ENCODE measurements at places on chromosomes 1 and 21.

GRCh38 chr1:52937433-52938182 lies 10.5 kb downstream of the SCP2 start:
- no peak for DNase-seq

DNA sequence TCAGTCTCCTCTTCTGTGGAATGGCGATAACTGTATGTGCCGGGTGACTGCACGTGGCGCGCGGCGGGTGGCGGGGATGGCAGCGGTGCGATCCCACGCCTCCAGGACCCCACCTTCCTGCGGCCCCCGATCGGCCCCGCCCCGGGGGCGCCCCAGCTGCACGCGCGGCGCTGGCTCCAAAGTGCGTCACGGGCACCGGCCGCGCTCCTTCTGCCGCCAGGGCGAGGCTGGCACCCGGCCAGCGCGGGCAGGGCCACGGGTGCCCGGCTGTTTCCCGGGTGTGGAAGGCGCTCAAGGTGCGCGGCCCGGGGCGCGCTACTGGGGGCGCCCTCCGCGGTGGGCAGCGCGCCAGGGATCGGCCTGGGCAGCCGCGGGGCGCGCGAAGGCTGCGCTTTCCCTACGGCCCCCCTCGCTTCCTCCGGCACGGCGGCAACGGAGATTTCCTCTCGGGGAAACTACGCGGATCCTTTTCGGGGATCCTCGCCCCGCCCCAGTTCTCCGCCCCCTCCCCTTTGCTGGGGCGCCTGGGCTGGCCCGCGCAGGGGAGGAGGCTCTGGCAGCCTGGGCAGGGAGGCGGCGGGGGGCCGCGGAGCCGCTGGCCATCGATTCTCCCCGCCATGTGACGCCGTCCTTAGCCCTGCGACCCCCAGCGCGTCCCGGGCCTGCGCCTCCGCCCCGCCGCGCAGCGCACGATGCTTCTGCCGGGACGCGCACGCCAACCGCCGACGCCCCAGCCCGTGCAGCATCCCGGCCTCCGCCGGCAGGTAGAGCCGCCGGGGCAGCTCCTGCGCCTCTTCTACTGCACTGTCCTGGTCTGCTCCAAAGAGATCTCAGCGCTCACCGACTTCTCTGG lies at the start of gene EVA1C:
EVA1C (plus strand) TSS at position 545 of the 853 bp plus-strand sequence; CDS start at position 693, 148 bp downstream.
- peak; percentile 51 for DNase-seq

DNA sequence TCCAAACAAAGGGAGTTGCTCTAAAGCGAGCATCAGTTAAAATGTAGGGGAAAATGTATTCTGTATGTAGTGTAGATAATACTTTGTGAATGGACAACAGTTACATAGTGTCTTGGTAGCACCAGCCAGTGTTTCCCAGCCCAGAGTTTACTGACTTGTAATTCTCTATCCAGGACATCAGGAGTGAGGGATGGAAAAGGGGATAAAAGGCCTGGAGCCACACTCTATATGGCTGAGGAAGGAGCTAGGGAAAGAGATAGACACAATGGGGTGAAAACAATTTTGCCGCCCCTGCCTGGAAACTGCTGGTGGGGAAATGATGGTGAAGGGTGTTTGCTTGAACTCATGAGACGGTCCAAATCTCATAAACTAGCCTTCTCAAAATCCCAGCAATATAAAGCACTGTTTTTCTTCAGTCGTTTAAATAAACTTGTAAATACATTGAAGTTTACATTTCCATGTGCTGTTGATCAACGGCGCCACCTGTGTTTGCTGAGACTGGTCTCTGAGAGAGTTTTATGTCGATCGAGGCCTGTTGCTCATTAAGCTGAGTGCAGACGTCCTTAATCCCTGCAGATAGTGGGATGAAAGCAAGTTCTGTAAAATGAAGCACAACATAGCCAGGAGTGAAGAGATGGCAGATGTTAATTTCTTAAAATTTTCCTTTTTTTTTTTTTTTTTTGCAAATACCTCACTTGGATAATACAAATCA lies 27.9 kb upstream of the AGO1 start:
- no peak for DNase-seq

DNA sequence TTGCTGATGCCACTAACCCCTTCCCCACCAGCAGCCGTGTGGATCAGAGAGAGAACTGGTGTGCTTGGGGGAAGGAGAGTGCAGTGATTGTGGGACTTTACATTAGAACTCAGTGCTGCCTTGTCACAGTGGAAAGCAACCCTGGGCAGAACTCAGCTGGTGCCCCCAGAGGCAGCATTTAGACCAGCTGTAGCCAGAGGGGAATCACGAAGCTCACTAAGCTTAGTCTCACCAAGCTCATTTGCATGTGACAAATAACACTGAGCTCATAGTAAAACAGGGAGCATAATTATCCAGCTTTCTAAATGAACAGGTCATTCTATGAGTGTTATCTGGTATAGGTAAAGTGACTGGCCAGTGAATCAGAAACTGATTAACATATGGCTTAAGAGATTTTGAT lies 9.8 kb upstream of the SMAP2 start:
- DNase-seq = no peak

GRCh38 chr21:40546647-40547046 lies 300.3 kb downstream of the DSCAM start:
- no peak for DNase-seq

GRCh38 chr1:224113545-224113917 lies 380 bp upstream of the FBXO28 start:
- no peak for DNase-seq

- no peak for DNase-seq
Measured at GRCh38 chr1:150995896-150996295, 10.8 kb downstream of the MINDY1 start.

GRCh38 chr1:34863501-34863900 lies 4.0 kb upstream of the SMIM12 start:
- DNase-seq = no peak

GRCh38 chr1:11462224-11462923 lies 16.6 kb upstream of the DISP3 start:
- DNase-seq = no peak

DNA sequence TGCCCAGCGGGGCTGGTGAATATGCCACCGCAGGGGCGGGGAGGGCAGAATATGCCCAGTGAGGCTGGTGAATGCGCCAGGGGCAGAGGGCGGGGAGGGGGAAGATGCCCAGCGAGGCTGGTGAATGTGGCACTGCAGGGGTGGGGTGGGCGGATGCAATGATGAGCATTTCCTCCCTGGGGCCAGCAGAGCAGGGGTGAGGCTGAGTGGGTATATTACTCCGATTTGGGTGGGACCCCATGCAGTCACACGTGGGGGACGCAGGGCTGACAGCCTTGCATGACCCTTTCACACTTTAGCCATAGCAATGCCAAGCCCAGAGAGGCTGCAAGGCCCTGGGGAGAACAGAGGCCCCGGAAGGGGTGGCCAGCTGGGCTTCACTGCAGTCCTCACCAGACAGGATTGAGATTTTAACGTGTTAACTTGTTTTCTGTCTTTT lies 9.3 kb upstream of the SLX9 start:
- no peak for DNase-seq

- DNase-seq = no peak
Measured at GRCh38 chr21:32100423-32100822, 178.4 kb downstream of the MIS18A start.

GRCh38 chr1:84434801-84435549 lies 36.7 kb downstream of the DNASE2B start:
- DNase-seq = no peak

GRCh38 chr21:39631842-39632562 lies 19.3 kb downstream of the B3GALT5 start:
- DNase-seq = no peak

DNA sequence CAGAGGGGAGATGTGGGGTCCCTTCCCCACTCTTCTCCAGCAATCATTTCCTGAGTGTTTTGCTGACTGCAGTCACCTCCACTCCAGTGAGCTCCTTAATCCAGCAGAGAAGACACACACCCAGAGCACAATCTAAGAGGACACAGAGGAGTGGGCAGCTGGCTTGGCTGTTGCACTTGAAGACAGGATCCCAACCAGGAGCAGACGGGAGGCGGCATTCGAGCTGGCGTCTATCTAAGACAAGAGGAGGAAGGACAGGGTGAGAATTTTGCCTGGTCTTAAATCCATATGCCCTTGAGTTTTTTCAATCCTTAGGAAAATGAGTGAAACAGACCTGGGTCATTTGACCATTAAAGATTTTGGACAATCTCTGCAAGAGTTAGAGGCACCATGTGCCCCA lies 56.1 kb upstream of the SIM2 start:
- no peak for DNase-seq

- no peak for DNase-seq
Measured at GRCh38 chr1:183278739-183279591, 92.9 kb downstream of the LAMC2 start.

GRCh38 chr1:51916587-51917405 lies 38.3 kb upstream of the NRDC start:
- no peak for DNase-seq

GRCh38 chr1:153560771-153561465 lies 4.7 kb downstream of the S100A2 start:
- DNase-seq = no peak

DNA sequence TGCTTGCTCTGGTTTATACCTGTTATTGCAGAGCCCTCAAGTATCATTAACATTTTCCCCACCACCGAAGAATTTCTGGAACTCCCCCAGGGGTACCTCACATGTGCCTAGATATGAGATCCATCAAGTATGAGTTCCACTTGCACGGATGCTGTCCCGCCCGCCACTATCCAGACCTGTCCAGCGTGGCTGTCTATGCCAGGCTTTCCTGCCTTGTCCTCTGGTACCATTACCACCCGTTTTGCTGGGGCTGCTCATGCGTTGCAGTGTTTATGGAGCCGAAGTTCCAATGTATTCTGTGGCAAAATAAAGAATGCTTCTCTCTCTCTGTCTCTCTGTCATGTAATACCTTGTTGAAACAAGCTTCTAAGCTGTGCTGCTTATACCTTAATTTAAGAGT lies 543.5 kb upstream of the PTBP2 start:
- no peak for DNase-seq

GRCh38 chr1:43864111-43865045 lies 69.2 kb upstream of the ARTN start:
- no peak for DNase-seq

DNA sequence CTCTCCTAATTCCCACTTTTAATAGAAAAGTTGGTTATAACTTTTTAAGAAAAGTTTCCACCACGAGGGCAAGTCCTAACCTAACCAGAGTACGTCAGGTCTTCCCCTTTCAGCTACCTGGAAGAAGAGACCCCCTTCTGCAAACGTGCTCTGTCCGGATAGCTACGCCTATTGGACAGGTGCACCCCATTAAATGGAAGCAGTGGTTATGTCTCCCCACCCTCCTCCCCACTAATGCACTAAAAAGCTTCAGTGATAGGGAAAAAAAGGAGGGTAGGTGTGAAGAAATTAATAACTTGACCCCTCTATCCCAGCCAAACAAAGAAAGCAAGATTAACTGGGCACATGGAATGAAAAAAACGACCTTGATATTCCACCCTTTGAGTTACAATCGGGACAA lies 7.7 kb downstream of the GLUL start:
- DNase-seq = no peak

GRCh38 chr1:76250271-76250670 lies 175.7 kb downstream of the ST6GALNAC3 start:
- no peak for DNase-seq

DNA sequence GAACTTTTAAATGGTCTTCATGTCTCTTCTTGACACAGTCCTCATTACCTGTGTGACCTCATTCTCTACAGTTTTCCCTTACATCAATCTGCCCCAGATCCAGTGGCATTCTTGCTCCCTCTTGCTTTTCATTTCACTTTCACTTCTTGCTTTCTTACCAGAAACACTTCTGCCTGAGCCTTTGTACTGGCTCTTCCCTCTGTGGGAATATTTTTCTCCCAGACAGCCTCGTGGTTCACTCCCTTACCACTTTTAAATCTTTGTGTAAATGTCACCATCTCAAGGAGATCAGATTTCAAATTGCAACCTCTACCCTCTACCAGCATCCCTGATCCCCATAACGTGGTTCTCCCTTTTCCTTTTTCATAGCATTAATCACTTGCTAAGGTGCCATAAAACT lies 73.2 kb downstream of the DISC1 start:
- DNase-seq = no peak

DNA sequence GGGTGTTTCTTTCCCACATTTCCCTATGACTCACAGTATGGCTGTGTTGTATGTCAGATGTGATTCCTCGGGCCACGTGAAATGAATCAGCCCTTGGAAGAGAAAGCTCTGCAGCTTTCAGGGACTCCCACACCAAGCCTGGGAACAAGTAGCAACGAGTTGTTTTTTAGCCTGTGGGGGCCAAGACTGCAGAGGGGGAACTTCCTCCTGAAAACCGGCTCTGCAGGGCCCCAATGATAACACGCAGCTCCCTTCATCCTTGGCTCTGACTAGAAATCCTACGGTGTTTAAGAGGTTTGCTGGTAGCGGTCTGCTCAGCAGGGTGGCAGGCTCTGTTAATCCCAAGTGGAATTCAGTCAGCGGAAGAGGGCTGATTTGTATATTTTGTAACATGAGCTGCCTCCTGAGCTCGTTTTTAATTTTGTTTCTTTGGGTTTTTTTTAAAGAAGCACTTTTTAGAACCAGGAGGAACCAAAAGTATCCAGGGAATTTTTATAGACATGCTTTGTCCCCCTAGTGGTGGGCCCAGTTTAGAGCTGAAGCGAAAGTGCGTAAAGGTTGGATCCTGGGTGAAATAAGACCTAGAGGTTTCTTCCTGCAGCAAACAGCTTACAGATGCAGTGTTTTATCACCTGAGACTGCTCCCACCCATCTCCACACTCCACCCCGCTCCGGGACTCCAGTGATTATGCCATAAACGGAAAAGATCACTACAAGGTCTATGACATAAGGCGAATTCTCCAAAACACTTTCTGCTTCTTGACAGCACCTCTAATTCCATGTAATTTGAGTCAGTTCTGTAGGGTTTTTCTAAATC lies 48.8 kb downstream of the LAMC2 start:
- peak; percentile 70 for DNase-seq

DNA sequence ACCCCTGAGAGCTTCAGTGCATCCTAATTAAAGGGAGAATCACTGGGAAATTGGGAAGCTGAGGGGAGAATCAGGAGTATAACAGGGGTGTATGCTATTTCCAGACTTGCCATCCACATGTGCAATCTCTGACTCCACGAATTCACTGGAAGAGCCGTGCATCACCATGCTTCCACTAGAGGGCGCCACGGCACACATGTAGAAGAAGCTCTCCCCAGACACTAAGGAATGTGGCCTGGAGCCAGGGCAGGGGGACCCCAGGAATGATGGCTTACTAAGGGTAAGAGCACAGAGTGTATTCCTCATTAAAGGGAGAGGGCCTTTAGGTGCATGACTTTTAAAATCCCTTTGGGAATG lies 81.5 kb downstream of the ABCA4 start:
- peak; percentile 43 for DNase-seq

Measured in A549 (cell line).